ENCODE measurements at places on chromosomes 6 and 20.

DNA sequence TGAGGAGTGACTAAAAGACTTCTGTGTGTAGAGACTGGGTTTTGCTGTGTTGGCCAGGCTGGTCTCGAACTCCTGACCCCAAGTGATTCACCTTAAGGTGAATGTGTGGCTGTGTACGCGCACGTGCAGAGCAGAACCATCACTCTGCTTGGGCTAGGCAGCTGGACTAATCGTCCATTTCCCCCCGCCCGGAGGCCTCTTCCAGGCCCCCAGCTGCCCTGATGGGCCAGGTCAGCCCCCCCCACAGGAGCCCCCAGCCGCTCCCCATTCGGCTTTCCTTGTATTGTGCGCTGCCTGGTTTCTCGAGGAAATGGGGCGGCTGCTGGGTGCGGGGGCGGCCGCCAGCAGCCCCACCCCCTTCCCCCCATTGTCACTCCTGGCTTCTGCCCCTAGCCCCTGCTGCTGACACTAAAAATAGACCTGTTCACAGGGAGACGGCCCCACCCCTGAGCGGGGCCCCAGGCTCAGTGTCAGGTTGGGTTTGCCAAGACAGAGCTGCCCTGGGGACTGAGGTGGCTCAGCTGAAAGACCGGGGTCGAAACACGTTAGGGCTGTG is 24.6 kb upstream of the CSNK2A1 start:
- DNase-seq: no peak

- no peak for DNase-seq
Measured at GRCh38 chr20:21944227-21944626, 238.8 kb downstream of the PAX1 start.

GRCh38 chr6:3977875-3978711 is 100.8 kb downstream of the FAM217A start:
- DNase-seq: peak; percentile 87

- no peak for DNase-seq
Measured at GRCh38 chr6:69901361-69901760, 35.0 kb downstream of the COL19A1 start.

DNA sequence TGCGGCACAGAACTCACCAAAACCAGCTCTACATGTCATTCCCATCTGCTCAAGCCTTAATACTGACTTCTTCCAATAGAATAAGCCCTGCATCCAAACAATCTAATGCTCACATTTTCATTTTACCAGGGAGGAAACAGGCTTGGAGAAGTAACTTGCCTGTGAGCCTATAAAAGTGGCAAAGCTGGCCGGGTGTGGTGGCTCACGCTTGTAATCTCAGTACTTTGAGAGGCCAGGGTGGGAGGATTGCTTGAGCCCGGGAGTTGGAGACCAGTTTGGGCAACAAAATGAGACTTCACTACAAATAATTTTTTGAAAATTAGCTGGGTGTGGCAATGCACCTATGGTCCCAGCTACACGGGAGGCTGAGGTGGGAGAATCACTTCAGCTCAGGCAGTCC is 133.7 kb downstream of the LY86 start:
- DNase-seq: no peak

DNA sequence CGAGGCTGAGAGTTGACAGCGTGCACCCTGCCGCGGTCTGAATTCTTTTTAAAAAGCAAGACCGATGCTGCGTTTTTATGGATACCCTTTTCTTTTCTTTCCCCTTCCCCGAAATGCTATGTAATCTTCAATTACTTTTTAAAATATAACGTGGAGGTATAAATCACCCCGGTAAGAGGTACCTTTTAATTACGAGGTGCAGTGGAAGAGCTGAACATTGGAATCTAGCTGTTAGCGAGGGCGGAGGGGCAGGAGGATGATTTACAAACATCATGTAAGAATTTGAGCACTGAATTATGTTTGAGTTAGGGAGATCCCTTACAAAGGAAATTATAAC is 1.2 kb downstream of the EYA2 start:
- no peak for DNase-seq

DNA sequence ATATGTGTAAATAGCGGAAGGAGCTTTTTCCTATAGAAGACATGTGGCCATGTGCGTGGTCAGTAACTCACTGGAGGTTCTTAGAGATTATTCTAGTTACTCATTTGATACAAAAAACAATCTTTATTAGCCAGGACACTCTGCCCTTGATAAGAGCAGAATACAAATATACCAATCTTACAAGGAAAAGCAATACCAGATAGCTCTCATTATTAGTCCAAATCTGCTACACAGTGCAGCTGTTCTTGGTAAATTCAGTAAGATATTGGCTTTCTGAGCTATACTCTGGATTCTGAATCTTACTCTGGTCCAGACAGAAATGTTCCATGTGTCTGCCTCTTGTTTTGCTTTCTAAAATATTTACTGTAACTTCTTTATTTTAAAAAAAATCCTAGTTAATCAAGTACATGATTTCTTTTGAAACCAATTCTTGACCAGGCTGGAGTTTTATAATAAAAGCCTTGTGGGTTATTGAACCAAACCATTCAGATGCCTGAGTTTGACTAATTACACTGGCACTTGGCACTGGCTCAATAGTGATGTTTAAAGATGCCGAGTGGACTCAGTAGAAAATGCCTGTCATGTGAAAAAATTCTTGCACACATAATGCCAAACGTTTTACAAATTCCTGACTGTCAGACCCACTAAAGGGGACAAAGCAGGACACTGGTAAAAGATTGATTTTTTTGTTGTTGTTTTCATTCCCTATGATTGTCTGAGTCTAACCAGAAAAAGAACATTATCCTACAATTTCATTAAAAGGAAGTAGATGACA is 242.8 kb upstream of the TCF21 start:
- DNase-seq: no peak

- no peak for DNase-seq
Measured at GRCh38 chr6:138245751-138246150, 27.5 kb upstream of the PBOV1 start.

DNA sequence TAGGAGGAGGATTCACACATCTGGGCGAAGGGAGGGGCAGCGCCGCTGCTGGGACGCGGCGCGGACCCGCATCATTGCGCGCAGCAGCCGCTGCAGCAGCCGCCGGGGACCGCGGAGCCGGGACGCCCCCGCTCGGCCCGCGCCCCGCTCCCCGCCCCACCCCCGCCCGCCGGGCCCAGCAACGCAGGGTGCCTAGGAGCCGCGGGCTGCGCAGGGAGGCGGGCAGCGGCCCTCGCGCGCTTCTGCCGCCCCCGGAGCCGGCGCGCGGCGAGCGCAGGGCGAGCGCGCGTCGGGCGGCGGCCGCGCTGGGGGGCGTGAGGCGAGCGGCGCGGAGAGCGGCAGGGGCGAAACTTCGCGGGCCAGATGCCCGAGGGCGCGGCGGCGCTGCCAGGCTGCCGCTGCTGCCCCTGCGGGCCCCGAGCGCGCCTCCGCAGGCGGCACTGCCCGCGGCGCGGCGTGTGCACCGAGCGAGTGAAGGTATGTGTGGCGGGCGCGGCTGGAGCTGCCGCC is at the start of gene NKAIN2:
Gene NKAIN2 (plus strand): TSS at position 362 of the 510 bp plus-strand sequence.
- DNase-seq: no peak

- no peak for DNase-seq
Measured at GRCh38 chr6:35782424-35782823, 1.6 kb downstream of the CLPSL1 start.

DNA sequence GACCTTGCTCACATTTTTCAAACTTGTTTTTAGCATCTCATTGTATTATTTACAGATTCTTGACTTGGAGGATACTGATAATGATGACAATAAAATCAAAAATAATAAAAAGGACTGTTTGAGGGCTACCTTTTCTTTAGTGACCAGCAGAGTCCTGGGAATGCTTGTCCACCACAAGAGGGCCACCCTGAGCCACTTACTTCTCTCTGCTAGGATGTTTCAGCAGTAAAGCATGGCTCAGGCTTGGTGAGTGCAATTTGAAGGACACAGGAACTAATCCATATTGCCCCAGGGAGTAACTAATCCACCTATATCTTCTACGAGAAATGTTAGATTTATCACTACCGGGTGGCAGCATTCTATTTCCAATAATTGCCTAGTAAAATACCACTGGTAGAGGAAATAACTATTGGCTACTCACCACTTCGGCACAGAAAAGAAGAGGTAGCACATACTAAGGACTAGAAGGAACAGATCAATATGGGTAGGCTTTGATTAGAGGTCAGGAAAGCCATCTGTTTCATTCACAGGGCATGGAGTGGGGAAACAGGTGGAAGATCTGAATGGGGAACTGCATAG is 5.8 kb upstream of the KIAA0408 start:
- DNase-seq: peak; percentile 79

GRCh38 chr6:56764081-56764566 is 121.4 kb upstream of the DST start:
- DNase-seq: peak; percentile 71

DNA sequence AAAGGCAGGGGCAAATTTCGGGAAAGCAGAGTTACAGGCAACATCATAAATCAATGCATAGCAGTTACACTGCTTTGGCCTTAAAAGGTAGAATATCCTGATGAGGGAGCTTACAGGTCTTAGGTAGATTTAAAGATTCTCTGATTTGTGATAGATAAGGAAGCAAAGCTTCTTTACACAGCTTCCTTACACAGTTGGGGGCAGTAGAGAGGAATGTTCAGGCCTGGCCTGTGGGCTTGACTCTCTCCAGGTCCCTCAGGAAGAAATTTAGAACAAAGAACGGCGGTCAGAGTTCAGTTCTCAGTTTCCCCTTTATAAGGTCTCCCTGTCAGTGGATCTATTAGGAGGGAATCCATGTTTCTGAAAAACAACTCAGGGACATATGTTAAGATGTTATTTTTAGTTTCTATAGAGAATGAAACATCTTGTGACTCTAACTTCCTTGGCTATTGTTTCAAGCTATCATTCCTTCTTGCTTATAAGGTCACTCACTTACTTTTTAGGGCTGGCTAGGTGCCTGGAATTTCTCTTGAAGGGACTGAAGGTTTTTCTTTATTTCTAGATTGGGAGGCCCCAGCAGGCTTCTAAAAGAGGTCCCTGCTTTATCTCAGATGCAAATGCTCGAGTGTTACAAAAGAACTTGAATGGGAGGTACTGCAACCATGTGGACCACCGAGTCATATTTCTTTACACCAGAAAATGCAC is 11.8 kb downstream of the HLA-B start:
- no peak for DNase-seq

DNA sequence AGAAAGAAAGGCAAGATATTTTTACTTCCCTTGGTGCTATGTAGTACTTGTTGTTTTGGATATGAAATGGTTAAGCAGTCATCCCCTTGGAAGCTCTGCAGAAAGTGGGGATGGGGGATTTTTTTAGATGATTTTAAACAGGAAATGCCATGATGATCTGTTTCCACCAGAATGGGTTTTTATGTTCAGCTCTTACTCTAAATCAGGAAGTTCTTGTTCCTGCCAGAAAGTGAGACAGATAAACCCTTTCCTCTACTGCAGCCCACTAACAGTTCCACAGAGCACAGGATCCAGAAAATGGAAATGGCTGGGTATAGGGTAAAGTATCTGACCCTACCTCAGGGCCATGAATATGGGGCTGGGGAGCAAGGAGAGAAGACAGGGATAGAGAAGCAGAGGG is 32.1 kb upstream of the PPP1R3G start:
- no peak for DNase-seq

DNA sequence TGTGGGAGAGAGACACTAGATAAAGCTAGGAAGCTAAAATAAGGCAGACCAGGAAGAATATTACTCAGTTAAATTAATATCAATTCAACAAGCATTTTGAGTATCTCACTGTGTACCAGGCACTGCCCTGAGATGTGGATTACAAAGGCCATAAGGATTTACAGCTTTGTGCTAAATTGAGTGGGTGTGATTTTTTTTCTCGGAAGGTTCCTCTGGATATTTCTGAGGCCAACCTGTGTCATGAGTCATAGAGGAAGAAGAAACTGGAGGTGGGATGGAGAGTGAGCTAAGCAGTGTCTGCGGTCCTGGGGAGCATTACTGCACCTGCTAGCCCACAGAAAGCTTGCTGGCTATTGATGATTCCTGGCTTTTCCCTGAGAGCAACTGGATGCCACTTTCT is 135.2 kb downstream of the RFPL4B start:
- peak; percentile 42 for DNase-seq

- DNase-seq: no peak
Measured at GRCh38 chr6:45388328-45388727, 10.6 kb upstream of the SUPT3H start.
